ENCODE measurements at places on chromosomes 16 and 17. TPM values are rescaled to one million over a fixed set of nuclear protein-coding genes. Genes with fewer than 3 reads are reported as not detected.

GAS2L2 gene
- not detected for total RNA-seq

PRSS53 gene
- total RNA-seq, result 1.4 TPM

GPR139 gene
- total RNA-seq, result not detected

KRT33A gene
- total RNA-seq, result not detected

LRRC36 gene
- total RNA-seq, result not detected

Data from bronchial smooth muscle cell (primary cell).